Astrocyte (in vitro differentiated cells and primary cell): ENCODE measurements at places on chromosomes 12 and 14.

DNA sequence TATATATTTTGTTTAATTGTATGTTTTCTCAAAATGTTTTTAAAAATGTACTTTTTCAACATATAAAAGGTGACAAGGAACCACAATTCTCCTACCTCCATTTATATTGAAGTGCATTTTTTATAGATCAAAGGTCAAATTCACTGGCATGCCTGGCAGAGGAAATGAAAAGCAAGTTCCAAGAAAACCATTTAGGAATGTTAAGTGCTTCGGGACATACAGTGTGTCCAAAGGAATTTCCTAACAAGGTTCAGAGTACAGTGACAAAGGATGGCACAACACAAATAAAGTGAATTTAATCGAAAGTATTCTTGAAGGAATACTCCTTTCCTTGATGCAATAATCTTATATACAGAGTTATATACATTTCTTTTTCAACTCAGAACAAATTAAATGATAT lies 242.3 kb downstream of the CCER1 start:
- no peak for DNase-seq

GRCh38 chr12:19373586-19373985 lies 65.7 kb upstream of the AEBP2 start:
- no peak for DNase-seq

DNA sequence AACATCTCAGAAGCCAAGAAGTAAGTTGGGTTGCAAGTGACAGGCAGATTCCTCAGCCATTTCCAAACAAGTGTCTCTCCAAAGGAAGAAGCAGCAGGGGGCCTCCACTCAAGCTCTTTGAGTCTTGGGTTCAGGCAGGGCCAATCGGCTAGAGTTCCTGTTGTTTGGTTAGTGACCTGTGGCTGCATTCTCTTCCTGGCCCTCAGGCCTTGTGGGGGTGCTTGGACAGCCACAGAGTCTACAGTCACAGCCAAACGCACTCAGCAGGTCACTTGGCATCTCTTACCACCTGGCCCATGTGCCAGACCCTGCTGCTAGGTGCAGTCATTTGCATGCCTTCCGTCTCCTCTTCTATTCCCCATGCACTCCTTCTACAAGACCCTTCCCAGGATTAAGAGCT lies 353.9 kb downstream of the GRIN2B start:
- no peak for DNase-seq

- DNase-seq: no peak
These were observed 384.3 kb downstream of the ADAMTS20 start for GRCh38 chr12:43167691-43168090.

DNA sequence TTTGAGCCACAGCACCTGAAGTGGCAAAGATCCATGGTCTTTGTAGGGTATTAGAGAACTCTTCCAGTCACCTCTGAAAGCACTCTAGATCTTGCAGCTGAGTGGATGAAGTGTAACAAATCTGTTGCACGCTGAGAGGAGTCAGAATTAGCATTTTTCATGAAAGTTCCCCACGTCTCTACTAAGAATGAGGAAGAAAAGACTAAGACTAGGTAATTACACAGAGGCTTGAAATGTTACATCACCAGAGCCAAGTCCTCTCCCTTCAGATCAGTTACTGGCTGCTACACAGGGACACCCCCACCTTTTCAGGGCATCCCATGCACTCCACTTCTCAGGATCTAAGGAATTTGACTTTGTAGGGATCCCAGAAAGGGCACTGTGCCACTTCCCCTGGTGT lies 98.6 kb upstream of the FKBP4 start:
- no peak for DNase-seq
